ENCODE measurements at places on chromosomes 12 and 14. TPM values are rescaled to one million over a fixed set of nuclear protein-coding genes. Genes with fewer than 3 reads are reported as not detected.
A peak's percentile ranks its signal among the peaks of the same experiment; 100 is the strongest.

JDP2 gene
- 46.4 TPM for total RNA-seq

GRCh38 chr12:47636908-47637780, 68.7 kb downstream of the RPAP3 start:
- DNase-seq = peak; percentile 94

DNAH10 gene
- 0.03 TPM for total RNA-seq

CCND2 gene
- total RNA-seq = 224 TPM

ATF7 gene
- 13.2 TPM for total RNA-seq

NANOG gene
- total RNA-seq = 134 TPM

- DNase-seq = peak; percentile 44
Observed at GRCh38 chr14:61813096-61813606, 50.9 kb downstream of the SNAPC1 start.
